Omental fat pad (tissue), 4 donors: ENCODE measurements at places on chromosomes 5 and 9.

DNA sequence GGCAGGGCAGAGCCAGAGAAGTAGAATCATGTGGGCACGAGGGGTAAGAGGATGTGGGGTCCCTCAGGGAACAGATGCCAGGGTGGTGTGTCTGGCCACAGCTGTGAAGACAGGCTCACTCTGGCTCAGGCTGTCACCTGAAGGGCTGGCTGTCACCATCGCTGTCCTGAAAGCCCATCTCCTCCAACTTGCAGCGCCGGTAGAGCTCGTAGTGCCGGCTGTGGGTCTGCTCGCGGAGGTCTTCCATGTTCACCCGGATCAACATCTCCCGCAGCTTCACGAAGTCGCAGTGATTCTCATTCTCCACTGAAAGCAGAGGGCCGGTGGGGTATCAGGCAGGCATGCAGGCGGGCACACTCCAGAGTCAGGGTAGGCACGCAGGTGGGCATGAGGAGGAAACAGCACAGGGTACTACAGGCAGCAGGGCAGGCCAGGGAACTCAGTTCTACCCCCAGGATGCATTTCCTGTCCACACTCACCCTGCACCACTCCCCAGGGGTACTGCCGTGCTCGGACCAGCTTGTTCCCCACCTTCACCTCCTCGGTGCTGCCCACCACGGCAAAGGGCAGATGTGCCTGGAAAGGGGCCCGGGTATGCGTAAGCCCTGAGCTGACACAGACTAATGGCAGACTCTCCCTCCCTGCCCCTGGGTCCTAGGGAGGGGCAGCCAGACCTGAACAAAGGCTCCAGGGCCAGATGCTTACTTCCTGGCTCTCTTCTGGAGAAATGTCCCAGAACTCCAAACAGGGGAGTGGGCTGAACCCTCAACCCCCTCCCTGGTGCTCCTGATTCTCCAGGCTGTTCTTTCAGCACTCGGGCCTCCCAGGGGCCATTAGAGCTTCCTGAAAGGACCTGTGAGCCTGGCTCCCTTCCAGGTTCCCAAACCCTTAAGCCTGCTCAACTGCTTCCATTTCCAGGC, 14.4 kb downstream of the CCNI2 start:
- no peak for DNase-seq

DNA sequence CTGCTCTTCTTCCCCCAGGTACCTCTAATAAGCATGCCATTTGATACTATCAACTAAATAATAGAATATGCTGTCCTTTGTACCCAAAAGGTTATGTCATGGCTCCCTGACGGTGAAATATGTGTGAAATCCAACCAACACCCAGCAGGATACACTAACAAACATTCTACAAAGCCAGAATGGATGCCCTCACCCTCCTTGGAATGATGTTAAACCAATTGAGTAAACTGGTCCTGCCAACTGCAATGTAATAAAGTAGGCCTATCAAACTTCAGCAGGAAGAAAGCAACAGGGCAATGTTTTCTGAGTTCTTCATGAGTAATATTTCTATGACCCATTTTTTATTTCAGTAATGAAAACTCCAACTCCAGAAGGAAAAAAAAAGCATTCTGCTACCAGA, 24.9 kb downstream of the RGMB start:
- no peak for DNase-seq

DNA sequence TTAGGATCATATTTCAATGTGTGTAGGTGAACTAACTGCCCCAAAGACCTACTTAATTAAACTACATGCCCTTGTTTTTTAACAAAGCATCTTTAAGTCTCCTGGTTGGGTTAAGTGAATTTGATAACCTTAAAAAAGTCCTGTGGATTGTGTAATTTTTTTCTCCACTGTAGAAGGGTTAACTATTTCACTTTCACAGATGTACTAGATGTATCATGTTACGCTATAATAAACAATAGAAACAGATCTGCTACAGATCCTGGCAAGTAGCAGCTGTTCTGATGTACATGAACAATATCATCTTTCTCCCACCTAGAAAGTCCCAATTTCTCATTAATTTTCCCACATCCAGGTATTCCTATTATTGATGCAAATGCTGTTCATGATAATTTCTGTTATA, 18.9 kb downstream of the KIF24 start:
- no peak for DNase-seq

- no peak for DNase-seq
These were observed 138.6 kb upstream of the RAD23B start for GRCh38 chr9:107144475-107144874.

DNA sequence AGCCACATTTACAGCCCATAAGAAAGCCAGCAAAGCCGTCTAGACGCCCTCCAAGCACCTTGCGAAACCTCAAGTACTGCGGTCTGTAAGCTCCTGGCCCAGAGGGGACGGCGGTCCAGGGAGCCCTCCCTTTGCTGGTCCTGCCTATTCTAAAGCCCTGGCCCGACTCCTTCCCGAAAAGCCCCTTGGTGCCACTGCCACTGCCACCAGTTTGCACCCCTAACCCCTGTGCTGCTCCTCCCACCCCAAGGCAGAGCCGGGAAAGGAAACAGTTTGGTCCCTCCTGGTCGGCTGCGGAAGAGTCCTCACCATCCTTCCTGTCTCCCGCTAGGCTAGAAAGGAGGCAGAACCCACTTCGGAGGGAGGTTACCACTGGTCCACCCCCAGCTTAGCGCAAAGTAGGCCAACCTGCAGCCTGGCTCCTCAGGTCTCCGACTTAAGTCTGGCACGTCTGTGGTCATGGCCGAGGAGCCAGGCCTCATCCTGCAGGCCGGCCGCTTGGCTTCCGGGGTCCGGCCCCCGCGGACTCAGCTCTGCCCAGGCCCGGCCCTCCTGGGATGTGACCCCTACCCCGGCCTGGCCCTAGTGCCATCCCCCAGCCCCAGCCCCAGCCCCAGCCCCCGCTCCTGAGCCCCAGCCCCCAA, 916 bp downstream of the TOR1A start:
- no peak for DNase-seq

GRCh38 chr9:23590276-23591000, 235.6 kb downstream of the ELAVL2 start:
- DNase-seq: no peak
